ENCODE measurements at places on chromosomes 3 and 15.

- no peak for DNase-seq
Observed at GRCh38 chr3:193895409-193895808, 240.5 kb upstream of the HES1 start.

DNA sequence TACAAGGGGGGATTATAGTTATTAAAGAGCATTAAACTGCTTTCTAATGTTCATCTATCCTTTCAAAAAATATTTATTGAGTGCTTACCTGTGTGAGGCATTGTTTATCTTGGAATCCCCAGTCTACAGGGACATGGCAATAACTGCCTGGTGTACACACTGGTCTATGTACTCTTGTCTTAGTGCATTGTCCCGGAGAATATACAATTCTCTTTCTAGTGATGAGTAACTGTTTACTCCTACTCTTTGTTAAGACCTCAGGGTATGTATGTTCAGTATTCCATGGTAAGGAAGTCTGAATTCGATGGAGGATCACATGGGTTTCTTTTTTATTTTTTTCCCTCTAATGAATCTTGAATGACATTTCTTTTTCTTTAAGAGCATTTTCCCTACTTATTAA lies 772.4 kb upstream of the NR2F2 start:
- DNase-seq: no peak

DNA sequence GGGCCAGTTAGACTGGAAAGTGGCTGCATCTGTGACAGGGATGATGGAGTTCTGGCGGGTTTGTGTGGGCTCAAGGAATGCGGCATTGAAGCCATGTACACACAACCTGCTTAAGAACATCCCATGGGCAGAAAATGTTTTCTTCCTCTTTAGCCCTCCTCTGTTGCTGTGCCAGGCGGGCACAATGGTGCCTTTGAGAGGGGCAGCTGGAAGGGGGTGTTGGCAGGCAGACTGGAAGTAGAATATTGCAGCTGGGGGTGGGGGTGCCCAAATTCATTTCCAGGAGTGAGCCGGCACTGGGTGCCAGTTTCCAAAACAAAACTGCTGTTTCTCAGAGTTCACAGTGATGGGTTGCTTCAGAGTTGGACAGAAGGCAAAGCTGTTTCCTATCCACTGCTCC lies 91.8 kb upstream of the ETV5 start:
- DNase-seq: no peak

DNA sequence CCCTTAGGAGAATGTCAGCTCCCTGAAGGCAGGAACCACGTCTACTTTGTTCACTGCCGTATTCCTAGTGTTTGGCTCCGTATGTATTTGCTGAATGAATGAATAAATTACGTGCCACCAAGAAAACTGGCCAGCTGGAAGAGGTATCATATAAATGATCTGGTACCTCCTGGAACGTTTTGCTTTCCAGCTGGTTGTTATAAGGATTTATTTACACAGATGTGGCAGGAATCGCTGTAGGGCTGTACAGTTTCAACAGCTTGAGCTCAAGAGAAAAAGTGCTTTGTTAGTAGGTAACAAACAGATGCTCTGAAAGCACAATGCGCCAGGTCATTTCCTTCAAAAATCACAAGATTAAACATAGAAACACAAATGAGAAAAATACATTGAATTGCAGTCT lies 108.8 kb upstream of the ATP2B2 start:
- no peak for DNase-seq

DNA sequence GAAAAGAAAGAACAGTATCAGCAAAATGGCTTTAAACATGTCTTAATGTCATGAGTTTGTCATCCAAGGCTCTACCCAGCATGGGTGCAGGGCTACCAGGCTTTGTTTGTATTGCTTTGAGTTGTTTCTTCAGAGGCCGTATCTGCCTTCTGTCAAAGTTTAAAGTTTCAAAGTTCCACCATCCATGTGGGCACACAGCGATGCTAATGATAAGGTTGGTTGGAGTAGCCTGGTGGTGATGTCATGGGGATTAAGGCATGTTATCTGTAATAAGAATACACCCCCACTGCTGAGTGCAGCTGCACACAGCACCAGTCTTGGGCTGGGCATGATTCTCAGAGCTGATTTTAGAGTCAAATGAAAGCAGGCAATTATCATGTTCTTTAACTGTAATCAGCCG lies 72.0 kb upstream of the LRTM1 start:
- DNase-seq: no peak

DNA sequence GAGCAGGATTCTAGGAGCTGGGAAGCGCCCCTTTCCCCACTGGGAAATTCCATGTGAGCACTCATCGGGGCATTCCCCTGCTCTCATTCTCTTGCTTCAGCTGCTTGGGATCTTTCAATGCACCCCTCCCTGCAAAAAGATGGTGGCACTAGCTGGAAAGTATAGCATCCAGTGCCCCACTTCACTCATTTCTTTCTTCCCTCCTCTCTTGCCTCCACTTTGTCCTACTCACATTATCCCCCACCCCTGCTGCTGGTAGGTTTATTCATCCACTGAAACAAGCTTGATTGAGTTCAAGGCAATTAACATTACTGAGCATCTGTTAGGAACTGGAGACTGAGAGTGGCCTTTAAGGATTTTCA lies 84.8 kb upstream of the LIMD1 start:
- DNase-seq: no peak

- no peak for DNase-seq
Observed at GRCh38 chr15:79035111-79035601, 55.4 kb downstream of the RASGRF1 start.

DNA sequence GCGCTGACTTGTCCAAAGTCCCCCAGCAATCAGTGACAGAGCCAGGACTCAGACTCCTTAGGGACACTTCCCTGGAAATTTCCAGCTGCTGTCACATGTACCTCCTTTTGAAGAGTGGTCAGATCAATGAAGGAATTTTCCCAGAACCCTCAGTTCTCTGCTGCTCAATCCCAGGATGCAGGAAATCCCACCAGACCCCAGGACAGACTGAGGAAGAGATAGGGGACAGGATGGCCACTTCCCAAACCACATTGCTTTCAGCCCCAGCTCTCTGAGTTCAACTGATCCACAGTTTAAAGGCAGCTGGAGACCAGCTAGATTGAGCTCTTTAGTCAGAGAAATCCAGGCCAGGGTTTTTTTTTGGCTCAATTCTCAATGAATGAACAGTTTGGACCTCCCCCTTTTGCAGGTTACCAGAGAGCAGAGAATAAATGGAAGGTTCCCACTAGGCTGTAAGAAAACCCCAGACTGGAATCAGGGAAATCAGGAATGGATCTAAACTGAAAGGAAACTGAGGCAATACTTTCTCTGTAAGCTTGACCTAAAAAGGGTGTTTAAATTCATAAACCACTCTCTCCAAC lies 1.5 kb downstream of the CYP1A1 start:
- peak; percentile 6 for DNase-seq

- DNase-seq: no peak
Observed at GRCh38 chr15:66941791-66942190, 123.6 kb upstream of the SMAD3 start.

GRCh38 chr3:162353414-162353813 lies 856.8 kb downstream of the OTOL1 start:
- DNase-seq: no peak

DNA sequence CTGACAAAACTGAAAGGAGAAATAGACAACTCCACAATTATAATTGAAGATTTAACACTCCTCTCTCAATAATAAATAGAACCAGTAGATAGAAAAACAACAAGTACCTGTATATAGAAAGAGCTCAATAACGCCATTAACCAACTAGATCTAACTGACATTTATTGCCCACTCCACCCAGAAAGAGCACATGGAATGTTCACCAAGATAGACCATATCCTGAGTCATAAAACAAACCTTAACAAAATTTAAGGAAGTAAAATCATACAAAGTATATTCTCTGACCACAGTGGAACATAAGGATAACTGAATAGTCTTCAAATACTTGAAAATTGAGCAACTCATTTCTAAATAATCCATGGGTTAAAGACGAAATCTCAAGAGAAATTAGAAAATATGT lies 25.1 kb downstream of the KBTBD12 start:
- no peak for DNase-seq

GRCh38 chr15:85041230-85041629 lies 59.6 kb downstream of the PDE8A start:
- no peak for DNase-seq

DNA sequence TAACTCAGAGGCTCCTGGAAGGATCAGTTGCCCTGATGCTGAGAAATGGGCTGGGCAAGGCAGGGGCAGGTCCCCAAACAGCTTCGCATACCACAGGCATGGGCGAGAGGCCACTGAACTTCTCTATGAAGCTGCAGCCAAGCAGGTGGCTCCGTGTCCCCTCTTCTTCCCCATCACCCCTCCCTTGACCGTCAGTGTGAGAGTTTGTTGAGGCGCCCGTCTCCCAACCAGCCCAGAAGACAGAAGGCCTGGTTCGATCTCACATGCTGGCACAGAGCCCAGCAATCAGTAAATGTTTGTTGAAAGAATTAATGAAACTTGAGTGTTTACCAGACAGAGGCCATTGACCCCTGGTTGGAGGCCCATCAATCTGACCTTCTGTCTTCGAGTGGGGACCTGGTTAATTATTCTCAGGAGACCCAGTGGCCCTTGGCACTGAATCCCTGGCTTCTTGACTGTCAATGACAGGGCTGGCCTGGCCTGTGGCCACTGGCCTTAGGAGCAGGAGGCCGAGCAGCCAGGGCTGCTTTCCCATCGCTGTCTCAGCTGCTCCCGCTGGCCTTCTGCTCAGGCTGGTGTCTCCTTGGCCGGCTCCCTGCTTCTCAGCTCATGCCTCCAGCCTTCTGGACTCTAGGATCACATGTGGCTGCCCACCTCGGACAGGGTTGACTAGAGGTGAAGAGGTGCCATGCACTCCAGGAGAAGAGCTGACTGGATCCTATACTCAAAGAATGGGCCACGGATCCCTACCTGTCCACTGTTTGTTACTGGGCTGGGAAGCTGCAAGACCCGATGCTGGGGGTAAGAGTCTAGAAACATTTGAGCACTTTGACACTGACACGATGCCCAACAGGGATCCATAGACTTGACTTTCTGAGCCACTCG lies 113.4 kb downstream of the ASB7 start:
- DNase-seq: no peak

DNA sequence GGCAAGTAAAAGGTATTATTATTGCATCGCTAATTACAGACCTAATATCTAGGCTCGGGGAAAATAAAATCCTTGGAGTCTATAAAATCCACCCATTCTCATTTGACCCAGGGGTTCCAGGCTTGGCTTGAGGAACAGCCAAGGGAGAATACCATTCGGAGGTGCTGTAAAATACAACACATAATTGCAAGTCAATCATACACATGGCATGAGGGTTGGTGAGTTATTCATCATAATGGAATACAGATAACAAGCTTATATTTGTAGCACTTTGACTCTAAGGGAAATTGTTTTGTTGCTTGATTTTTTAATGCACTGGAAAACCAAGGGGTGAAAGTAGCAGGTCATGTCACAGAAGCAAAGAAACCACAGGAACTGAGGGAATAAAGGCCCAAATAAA lies 16.8 kb upstream of the DIS3L start:
- DNase-seq: no peak

Measured in fibroblast of skin of left biceps (primary cell).